ACHN (cell line): ENCODE measurements at places on chromosomes 1 and 21.

DNA sequence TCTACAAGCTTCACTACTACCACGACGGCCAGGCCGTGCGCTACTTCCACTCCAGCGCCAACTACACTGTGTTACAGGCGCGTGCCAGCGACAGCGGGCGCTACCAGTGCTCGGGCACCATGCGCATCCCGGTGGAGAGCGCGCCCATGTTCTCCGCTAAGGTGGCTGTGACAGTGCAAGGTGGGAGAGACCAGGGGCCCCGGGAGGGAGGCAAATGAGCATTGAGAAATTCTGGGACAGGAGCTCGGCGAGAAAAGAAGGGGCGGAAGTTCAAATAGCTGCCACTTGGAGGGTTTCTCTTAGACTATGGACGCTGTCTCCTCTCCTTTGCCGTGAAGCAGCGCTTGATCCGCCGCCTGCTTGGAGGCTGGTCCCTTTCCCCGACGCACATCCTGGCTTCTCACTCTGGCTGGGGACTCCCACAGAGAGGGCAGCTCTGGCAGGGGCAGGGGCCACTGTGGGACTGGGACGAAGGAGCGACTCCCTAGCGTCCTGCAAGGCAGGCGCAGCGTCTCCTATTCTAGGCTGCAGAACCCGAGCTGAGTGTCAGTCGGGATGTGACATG, 4.6 kb downstream of the FCRLB start:
- DNase-seq: peak; percentile 50

GRCh38 chr1:30313176-30313575, 410.2 kb downstream of the MATN1 start:
- no peak for DNase-seq

DNA sequence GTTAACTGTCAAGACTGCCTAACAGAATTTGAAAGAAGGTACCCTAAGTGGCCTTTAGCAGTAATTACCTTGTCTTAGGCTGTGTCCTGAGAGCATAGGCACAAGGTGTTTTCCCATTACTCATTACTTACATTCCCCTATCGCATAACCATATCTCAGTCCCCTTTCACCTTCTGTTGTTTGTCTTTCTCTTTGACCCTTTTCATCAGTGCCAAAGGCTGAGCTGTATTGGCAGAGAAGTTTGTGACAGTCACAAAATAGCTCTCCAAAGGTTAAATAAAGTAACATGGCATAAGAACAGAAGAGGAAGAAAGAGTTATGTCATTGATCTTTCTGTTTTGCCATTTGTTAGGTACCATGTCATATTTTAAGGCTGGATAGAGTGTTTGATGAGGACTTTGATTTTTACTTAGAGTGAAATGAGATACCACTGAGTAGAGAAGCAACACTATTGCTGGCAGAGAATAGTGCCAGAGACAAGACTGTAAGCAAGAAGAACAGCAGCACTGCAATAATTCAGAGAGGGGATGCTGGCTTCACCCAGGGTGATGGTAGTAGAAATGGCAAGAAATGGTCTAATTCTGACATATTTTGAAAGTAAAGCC, 497.8 kb downstream of the TTLL7 start:
- DNase-seq: no peak

DNA sequence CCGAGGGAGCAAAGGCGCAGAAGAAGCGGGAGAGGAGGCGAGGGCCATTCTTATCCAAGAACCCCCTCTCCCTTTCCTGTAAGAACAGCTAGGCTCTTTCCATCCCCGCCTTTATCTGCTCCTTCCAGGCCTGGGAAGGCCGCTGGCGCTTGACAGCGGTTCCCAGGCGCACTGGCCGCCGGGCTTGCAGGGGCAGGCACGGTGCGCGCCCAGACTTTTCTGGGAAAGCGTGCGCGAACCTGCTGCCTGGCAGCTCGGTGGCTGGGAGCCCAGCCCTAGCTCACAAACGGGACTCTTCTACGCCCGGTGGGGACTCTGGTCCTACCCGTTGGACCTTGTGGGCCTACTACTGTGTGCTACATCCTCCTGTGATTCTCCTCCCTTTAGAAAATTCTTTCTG, 8.8 kb upstream of the IFNLR1 start:
- no peak for DNase-seq

DNA sequence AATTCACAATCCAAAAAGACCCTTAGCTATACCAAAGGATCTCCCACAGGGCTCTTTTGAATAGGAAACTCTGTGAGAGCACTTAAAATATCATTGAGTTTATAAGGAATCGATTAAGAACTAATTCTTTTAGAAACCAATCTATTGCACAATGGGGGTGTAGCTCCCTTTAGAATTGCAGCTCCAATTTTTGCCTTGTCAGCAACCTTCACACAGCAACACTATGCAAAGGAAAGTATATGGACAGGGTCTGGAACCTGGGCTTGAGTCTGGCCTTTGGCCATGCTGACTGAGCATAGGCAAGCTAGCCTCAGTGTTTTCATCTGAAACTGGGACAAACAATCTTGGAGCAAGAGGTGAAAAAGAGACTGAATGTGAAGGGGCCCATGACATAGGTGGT, 17.2 kb upstream of the FAM78B start:
- no peak for DNase-seq
